Stimulated activated CD4-positive, alpha-beta T cell treated with anti-CD3 and anti-CD28 coated beads, TNF-alpha, amount 100 ng/mL, for 1 hour (primary cell): ENCODE measurements at places on chromosomes 6 and 20.
A peak's percentile ranks its signal among the peaks of the same experiment; 100 is the strongest.

DNA sequence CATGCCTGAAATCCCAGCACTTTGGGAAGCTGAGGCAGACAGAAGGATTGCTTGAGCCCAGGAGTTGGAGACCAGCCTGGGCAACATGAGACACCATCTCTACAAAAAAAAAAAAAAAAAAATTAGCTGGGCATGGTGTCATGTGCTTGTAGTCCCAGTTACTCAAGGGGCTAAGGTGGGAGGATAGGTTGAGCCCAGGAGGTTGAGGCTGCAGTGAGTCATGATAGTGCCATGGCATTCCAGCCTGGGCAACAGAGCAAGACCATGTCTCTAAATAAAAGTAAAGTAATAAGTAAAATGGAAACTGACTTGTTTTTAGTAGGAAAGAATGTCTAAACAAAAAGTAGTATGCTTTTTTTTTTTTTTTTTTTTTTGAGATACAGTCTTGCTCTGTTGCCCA, 240.7 kb downstream of the ARID1B start:
- no peak for DNase-seq

DNA sequence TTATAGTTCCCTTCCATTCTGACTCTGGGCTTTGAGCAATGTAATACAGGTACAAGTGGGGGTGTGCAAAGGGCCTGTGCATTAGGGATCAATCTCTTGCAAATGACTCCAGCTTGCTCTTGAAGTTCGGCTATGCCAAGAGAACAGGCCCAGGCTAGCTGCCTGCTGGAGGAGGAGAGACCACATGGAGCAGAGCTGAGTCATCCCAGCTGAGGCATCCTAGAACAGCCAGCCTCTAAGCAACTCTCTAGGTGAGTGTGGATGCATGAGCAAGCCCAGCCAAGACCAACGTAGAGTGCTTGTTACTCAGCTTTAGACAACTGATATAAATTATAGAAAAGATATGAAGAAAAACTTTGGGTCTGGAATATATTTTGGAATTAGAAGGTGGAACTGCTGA, 47.6 kb upstream of the RBM24 start:
- no peak for DNase-seq

GRCh38 chr20:4369798-4370124, 351.9 kb upstream of the PRND start:
- DNase-seq: no peak

- no peak for DNase-seq
Observed at GRCh38 chr6:78810698-78811097, 56.7 kb upstream of the IRAK1BP1 start.

DNA sequence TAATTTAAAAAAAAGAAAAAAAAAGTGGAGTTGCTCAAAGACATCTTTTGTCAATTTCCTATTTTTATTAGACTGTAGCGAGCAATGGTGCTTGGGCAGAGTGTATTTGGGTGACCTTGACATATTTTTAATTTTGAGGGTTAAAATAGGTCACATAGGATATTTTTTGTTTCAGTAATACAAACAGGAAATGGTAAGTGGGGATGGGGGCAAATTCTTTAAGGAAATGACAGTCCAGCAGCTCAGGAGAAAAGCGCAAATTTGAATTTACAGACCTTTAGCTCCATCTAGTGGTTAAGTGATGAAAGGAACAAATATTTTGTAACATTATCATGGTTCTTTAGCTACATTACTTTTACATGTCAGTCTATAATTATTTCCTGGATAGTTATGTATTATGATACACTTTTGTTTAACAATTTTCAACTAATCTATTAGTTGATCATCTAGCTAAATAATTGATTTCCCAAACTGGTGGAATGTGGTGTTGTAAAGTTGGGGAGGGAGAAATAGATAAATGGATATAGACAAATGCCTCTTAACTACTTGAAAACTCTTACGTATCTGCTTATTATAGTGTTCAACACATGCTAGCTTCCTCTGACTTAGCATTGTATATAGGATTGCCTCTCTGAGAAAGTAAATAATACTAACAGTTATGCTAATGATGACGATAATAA, 10.0 kb downstream of the CITED2 start:
- no peak for DNase-seq

DNA sequence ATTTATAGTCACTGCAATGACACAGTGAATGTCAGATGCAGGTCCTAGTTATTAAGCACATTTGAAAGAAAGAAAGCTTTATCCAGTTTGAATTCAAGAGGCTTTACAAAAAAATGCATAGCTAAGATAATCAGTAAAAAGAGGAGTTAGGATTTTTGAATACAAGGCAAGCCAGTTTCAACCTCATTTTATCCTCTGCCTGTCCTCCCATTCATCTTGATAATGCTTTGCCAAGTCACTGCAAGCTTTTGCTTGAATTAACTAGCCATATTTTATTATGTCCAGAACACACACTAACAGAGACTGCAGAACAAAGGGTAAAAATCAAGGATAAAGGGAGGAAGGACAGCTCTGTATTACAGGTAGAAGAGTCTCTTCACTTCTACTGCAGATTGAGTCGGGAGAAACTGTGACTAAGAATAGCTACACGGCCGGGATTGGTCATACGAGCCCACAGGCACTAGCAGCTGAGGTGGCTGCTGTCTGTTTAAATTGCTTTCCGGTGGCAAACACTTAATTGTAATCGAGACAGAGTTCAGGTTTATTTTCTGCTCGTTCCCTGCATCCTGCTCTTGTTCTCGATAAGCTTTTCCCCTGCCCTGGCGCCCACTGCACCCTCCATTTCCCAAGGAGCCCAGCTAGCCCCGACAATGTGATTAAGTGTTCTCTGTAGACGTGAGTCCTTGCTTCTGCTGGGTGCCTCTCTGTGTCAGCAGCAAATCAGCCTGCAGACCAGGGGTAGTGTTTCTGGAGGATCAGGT, 30.5 kb upstream of the AKAP12 start:
- no peak for DNase-seq

GRCh38 chr6:3410385-3411360, 46.2 kb downstream of the SLC22A23 start:
- DNase-seq: peak; percentile 19

- no peak for DNase-seq
Observed at GRCh38 chr20:57548177-57549058, 12.5 kb upstream of the PCK1 start.

GRCh38 chr6:168662301-168662936, 221.4 kb downstream of the SMOC2 start:
- DNase-seq: no peak

- DNase-seq: no peak
Observed at GRCh38 chr6:72286911-72287311, 335.0 kb upstream of the KCNQ5 start.

- DNase-seq: no peak
Observed at GRCh38 chr20:50055524-50056083, 57.3 kb downstream of the UBE2V1 start.

- DNase-seq: no peak
Observed at GRCh38 chr20:34916774-34917354, 38.7 kb downstream of the GSS start.

- no peak for DNase-seq
Observed at GRCh38 chr6:4370066-4370465, 234.7 kb upstream of the ECI2 start.

DNA sequence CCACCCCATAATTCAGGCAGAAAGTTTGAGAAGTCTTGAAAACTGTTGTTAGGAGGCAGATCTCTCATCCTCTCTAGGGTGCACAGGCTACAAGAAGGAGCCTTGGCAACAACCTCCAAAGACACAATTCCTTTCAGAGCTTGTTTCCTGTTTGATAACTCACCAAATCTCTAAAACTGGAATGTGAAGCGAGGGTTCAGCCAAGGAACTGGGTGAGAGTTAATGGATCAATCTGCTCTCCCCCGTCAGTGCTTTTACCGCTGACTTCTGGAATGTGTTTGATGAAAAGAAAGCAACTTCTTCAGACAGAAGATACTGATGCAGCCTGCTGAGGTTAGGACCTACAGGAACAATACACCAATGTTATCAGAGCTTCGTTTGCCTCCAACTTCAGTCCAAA, 171.8 kb upstream of the BMP2 start:
- DNase-seq: no peak

DNA sequence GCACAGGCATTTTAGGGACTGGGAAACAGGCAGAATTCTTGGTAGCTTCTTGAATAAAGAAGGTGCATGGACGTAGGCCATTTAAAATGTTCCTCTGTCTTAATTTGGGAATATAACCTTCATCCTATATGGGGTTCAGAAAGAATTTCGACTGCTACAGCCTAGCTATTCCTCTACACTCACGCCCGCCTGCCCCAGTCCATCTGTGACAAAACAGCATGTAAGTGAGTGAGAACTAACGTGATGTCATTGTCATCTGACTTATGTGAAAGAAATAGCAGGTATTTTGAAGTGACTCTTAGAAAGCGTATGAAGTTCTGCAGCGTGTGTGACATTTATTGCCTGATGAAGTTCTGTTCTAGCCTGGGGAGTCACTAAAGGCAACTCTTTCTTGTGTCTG, 52.2 kb upstream of the SLC22A1 start:
- DNase-seq: no peak

- no peak for DNase-seq
Observed at GRCh38 chr6:106875782-106876321, 98.7 kb downstream of the CD24 start.

- DNase-seq: no peak
Observed at GRCh38 chr6:14277405-14277930, 159.9 kb downstream of the CD83 start.

DNA sequence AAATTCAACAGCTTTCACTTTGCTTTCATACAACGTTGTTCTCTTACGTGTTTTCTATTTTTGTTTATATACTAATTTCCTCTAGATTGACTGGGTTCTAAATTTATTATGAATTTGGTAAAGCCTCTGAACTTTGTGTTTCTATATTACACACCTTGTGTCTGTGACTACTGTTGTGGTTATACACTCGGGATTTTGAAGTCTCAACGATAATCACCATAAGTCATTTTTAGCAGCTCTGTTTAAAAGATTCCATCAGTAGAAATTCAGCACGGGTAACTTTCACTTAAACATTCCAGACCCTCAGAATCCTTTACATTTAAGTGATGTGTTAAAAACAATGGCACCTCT, 31.8 kb upstream of the HBS1L start:
- no peak for DNase-seq

GRCh38 chr6:87763901-87764300, 61.9 kb upstream of the AKIRIN2 start:
- DNase-seq: no peak

GRCh38 chr6:157905590-157906342, 75.9 kb upstream of the SYNJ2 start:
- no peak for DNase-seq

DNA sequence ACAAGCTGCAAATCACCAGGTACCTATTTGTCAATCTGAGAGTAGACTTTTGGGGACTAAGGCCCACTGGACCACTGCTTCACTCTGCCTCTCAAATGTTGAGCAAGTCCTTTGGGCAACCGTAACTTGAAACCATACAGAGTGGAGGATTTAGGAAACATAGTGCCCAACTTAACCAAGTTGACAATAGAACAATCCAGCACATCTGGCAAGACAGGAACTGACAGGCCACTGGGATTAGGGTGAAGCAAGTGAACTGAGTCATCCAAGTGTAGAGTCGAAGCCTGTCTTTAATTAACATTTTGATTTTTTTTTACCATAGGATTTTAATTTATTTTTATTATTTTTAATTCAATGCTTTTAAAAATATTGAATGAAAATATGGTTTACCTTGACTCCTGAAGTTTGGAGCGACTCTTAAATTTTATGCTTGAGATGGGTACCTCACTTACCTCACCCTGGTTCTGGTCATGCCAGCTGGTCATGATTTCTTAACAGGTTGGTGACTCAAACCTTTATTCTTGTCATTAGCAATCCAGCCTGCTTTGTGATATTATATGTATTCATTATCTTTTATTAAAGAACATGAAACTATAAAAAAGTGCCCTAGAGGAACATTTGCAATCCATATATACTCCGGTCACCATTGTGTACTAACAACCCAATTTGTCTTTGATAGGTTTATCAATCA, 312.1 kb upstream of the DEFB112 start:
- no peak for DNase-seq

DNA sequence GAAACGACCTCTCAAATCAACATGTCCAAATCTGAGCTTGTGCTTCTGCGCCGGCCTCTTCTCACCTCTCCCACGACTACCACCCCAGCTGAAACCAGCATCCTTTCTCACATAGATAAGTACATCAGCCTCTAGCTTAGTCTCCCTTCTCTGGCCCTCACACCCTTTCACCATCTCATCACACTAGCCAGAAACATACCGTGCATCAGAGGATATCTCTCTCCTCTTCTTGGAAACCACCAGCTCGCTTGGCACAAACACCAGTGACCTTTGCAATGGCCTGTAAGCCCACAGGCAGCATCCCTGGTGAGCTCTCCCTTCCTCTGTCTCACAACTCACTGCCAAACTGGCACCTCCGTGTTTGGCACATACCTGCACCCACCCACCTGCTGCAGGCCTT, 291.8 kb downstream of the EYA4 start:
- no peak for DNase-seq

- DNase-seq: no peak
Observed at GRCh38 chr6:30696432-30696831, 5.6 kb upstream of the NRM start.

DNA sequence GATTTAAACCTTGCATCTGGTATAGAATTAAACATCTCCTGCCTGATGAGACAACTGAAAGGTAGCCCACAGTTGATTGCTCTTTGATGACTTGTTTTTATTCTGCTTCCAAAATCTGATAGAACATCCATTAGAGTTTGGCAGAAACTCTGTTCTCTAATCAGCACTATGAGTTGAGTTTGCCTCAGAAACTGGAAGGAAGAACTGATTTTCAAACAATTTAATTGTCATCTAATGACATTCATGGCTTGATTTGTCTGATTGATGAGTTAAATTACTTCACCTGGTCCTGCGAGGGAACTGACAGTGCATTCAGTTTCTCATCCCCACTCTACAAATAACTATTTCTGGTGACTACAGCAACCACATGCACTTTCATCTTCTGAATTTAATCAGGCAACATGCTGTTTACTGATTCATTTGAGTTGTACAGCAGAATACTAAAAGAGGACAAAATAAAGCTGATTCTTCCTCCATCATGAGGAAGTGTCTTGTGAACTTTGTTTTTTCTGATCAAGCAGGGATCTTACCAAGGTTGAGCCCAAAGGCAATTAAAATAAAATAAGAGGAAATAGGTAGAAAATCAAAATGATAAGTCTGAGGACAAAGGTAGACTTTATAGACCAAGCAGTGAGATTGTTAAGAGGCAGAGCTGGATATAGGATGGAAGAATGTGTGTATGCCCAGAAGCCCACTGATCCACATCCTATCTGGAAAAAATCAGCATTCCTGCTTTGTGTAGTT, 15.7 kb upstream of the MRAP2 start:
- DNase-seq: no peak

DNA sequence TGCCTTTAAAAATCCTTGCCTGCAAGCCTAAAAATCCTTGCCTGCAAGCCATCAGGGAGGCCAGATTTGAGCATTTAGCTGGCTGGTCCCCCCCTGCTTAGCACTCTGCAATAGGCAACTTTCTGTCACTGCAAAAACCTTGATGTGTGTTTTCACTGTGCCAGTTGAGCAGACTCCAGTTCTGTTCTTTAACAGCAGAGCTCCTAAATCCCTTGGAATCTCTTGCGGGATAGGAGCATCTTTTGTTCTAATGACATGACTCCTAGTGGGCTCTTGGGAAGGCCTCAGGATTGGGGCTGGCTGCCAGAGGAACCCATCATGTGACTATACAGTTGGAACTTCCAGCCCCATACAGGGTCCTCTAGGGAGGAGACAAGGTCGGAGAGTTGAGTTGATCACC, 50.4 kb downstream of the FAM184A start:
- no peak for DNase-seq

- no peak for DNase-seq
Observed at GRCh38 chr20:39939241-39939865, 749.7 kb downstream of the MAFB start.
